ENCODE measurements at places on chromosomes 16 and 17.

GRCh38 chr16:30837904-30838303 lies 50.9 kb upstream of the ZNF629 start:
- DNase-seq, result no peak

DNA sequence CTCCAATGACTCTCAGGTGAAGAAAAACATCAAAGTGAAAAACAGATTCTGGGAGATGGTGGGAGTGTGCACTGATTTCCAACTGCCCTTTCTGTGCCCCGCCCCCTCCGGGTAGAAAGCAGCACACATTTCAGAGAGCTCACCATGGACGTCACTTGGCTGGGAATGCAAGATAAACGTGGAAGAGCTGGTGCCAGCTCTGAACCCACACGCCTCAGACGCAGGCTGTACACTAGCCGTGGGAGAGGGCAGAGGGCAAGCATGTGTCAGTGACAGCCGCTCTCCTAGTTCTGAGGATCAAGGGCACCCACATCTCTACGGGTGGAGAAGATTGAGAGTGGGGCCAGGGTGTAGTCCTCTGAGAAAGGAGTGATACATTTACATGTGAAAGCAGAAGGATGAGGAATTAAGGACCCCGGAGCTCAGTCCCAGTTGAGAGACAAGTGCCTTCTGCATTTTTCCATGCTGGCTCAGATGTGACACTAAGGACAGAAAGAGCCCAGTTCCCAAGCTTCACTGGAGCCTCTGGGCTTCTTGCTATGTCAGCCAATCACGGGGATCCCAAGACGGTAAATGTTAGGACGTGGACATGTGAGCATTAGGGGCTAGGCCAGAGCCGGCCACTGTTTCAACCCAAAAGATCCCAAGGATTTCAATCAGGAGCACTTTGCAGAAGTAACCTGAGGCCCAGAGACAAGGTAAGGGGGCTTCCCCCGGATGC lies 101.3 kb downstream of the ZFHX3 start:
- no peak for DNase-seq

DNA sequence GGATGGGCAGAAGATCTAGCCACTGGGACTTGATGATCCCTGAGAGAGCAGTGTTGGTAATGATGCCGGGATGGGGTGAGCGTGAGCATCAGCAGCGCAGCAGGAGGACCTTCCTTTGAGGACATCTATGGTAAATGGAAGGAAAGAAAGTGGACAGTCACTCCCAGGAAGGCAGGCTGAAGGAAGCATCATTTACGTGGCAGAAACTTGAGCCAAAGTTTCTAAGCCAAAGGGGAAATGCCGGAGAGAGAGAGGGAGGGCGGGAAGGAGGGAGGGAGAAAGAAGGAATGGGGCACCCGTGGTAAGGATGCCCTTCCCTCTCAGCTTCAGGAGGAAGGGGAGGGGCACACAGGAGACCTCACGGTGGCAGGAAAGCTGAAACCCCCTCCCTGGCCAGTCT lies 86.3 kb upstream of the CACNG5 start:
- DNase-seq, result no peak

- DNase-seq, result no peak
Observed at GRCh38 chr17:79537061-79537460, 73.8 kb downstream of the RBFOX3 start.

DNA sequence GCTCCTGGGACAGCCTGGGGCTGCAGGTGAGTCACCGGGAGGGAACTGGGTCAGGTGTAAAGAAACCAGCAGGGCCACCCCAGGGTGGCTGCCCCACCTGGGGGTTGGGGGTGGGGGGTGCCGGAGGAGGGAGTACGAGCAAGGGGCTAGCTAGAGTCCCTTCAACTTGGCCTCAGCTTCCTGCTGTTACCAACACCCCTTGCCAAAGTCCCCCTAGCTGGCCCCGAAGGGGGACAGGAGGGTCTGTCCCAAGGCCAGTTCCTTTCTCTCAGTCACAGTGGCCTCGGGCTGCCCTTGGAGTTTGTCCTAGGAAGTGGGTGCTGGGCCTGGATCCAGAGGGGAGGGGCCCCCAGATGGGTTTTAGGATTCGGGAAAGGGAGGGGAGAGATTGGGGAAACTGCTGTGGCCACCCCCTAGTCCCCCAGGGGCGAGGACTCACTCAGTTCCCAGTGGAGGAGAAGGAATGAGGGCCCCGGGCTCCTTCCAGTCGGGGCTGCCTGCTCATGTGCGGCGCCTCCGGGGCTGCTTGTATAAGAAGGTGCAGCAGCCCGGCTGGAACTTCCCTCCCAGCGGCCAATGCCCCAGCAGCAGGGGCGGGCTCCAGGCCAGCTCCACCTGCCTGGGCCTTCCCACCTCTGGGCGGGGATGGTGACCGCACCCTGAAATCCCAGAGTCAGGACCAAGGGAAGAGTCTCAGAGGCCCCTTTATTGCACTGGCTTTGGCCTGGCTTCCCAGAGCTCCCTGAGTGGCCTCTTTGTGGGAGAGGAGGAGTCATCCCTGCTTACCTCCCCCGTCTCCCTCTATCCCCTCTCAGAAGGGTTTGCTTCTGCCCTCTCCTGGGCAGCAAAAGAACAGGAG lies 7.3 kb downstream of the ARHGAP27 start:
- no peak for DNase-seq

- no peak for DNase-seq
Observed at GRCh38 chr17:34556384-34556783, 23.0 kb upstream of the TMEM132E start.

- DNase-seq, result no peak
Observed at GRCh38 chr16:1532081-1532760, 1.2 kb upstream of the TMEM204 start.
